ENCODE measurements at places on chromosomes 6 and 20. TPM values are rescaled to one million over a fixed set of nuclear protein-coding genes. Genes with fewer than 3 reads are reported as not detected.

Gene VWA7
- total RNA-seq = 0.30 TPM

Gene TMEM242
- 8.1 TPM for total RNA-seq

Gene OPN5
- not detected for total RNA-seq

DNA sequence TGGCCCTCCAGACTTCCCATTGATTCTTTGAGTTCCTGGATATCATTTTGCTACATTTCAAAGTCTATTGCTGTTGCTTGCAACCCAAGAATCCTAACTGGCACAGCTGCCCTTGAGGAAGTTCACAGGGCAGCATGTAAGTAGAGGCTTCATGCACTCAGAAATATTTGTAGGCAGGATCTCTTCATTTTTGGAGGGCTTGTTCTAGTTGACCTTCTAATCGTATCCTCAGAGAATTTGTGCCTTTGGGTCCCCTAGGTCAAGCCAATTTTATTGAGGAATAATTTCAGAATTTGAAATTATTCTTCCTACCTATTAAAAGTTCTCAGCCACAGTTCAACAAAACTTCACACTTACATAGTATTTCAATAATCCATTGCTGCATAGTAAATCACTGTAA is 5.6 kb upstream of the NCOA3 start:
- no peak for DNase-seq

GRCh38 chr6:37546141-37546871 is 46.6 kb upstream of the CCDC167 start:
- no peak for DNase-seq

DNA sequence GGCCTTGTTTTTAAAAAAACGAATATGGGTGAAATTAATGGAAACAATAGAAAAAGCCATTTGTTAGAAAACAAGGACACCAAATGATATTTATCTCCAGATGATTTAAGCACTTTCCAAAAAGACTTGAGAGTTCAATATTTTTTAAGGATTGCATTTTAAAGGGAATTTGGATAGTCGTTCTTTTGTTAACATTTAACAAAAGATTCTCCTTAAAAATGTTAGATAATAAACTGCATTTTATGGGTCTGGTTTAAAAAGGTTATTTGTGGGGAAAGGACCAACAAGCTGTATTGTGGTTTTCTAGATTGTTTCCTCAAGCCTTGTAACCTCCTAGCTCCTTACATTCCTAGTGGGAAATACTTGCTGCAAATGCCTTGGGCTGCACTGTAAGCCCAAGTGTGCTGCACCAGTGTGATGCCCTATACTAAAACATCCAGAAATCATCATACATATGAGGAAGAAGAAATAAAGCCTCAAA is 1.5 kb upstream of the PHIP start:
- no peak for DNase-seq

DNA sequence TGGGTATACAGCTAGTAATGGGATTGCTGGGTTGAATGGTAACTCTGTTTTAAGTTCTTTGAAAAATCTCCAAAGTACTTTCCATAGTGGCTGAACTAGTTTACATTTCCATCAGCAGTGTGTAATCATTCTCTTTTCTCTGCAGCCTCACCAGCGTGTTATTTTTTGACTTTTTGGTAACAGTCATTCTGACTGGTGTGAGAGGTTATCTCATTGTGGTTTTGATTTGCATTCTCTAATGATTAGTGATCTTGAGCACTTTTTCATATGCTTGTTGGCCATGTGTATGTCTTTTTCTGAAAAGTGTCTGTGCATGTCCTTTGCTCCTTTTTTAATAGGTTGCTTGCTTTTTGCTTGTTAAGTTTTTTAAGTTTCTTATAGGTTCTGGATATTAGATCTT is 194.2 kb upstream of the PHACTR1 start:
- DNase-seq = no peak

GRCh38 chr20:31568041-31568731 is 36.9 kb upstream of the ID1 start:
- no peak for DNase-seq

DNA sequence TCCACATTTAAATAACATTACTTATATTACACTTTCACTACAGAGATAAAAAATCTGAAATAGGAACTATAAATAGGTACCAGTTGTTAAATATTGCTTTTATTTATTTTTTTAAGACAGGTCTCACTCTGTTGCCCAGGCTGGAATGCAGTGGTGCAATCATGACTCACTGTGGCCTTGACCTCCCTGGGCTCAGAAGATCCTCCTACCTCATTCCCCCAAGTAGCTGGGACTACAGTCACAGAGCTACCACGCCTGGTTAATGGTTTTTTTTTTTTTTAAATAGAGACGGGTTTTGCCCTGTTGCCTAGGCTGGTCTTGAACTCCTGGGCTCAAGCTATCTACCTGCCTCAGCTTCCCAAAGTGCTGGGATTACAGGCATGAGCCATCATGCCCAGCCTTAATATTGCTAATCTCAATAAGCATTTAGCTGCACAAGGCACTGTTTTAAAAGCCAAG is 17.3 kb downstream of the EEF1E1 start:
- peak; percentile 20 for DNase-seq

Measured in tibial nerve (tissue), 4 donors.